Lung microvascular endothelial cell (primary cell): ENCODE measurements at places on chromosomes 3 and 15. TPM values are rescaled to one million over a fixed set of nuclear protein-coding genes. Genes with fewer than 3 reads are reported as not detected.

DNA sequence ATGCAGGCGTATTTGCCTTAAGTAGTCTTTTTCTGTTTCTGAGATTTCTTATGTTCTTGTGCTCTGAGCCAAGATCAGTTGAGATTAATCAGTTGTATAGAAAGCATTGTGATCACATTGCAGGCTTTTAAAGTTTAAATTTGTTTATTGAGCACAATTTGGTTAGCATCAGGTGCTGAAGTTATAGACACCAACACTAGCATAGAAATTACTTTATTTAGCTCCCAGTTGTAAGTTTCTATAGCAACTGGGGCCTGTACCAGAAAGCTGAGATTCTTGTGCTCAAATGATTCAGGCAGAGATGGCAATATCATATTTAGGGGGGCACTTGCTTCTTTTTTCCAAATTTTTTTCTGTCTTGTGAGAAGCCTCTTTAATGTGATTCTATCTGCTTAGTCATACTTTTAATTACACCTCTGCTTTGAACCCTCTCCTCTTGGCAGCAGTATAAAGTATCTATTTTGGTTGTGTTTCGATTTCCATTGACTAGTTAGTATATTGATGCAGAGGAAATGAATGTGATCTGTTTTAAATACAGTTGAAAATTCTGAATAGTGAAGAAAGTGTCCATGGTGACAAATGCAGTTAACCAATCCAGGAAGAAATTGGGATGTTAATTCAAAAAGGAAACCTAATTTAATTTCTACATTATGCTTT lies 241.7 kb upstream of the GBE1 start:
- no peak for DNase-seq

Gene FBXO40
- under 0.01 TPM in 1 of 2 replicates, not detected in the other for total RNA-seq

GRCh38 chr3:126442856-126443242 lies 32.8 kb downstream of the ZXDC start:
- DNase-seq = no peak

Gene SLC9C1
- under 0.01 TPM in 2 replicates for total RNA-seq

GRCh38 chr15:70308011-70308734 lies 210.5 kb upstream of the TLE3 start:
- no peak for DNase-seq

DNA sequence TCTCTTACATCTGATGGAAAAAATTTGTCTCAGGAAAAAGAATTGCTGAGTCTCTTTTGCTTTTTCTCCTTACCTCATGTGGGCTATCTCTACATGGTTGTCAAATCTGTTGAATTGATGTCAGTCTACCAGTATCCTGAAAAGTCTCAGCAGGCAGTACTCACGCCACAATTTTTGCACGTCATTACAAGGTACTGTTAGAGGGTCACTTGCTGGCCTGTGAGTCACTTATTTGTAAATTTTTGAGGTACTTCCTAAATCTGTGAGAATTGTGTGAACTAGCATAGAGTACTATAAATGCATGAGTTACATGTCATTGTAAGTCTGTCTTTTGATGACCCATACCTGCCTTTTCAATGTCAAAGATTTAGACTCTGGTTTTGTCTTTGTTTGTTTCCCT lies 15.9 kb downstream of the HPS3 start:
- no peak for DNase-seq

Gene EXD1
- not detected in 2 replicates for total RNA-seq

DNA sequence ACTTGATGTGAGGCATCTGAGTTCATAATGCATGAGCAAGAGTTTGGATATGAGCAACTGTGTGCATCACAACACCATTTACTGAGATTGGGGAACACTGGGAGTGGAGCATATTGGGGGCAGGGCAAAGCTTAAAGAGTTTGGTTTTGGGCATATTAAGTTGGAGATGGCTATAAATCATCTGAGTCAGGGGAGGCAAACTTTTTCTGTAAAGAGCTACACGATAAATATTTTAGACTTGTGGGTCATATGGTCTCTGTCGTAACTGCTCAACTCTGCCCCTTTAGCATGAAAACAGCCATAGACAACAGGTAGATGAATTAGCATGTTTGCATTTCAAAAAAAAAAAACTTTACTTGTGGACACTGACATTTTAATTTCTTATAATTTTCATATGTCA lies 20.0 kb downstream of the ENTPD3 start:
- DNase-seq = no peak

GRCh38 chr3:44914936-44915335 lies 40.5 kb downstream of the TGM4 start:
- DNase-seq = peak; percentile 37

DNA sequence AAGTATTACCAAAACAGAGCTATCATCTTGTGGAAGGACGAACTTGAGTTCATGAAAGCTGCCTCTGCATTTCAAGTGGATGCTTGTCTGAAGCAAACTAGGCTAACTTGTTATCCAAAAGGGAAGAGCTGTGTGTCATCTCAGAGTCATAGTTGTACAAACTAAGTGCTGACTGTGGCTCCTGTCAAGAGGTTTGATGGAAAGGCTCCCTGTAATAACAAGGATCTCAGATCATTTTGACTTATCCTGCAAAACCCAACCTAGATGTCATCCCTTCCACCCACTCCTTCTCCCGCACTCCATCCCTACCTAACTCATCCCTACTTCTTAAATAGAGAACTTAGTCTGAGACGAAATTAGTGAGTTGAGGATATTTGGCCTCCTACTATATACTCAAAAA lies 110.8 kb downstream of the NR2E3 start:
- DNase-seq = peak; percentile 4

Gene IL5RA
- not detected in 2 replicates for total RNA-seq

- no peak for DNase-seq
These were observed 66.9 kb downstream of the KLF13 start for GRCh38 chr15:31393444-31394091.

GRCh38 chr15:40499931-40500330 lies 29.1 kb downstream of the CHST14 start:
- no peak for DNase-seq

GRCh38 chr3:71226565-71227269 lies 356.8 kb downstream of the FOXP1 start:
- peak; percentile 87 for DNase-seq

DNA sequence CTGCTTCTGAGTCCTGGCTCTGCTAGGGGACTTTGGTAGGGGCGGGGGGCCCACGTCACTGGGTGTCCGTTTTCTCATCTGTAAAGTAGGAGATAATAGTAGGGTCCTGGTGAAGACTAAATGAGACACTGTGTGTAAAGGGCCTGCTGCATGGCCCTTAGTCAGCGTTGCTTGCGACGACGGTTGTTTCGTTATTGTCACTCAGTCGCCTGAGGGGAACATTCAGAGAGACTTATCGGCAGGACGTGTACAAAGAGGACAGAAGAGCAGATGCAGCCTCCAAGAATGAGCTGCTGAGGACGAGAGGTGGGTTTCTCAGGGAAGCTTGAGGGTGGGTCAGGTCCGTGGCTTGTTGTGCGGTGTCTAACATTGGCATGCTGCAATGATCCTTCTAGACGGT lies 52.9 kb upstream of the MEX3B start:
- no peak for DNase-seq

GRCh38 chr3:16331319-16331883 lies 66.4 kb downstream of the OXNAD1 start:
- no peak for DNase-seq

GRCh38 chr15:72229947-72230196 lies 1.1 kb downstream of the PKM start:
- DNase-seq = no peak

DNA sequence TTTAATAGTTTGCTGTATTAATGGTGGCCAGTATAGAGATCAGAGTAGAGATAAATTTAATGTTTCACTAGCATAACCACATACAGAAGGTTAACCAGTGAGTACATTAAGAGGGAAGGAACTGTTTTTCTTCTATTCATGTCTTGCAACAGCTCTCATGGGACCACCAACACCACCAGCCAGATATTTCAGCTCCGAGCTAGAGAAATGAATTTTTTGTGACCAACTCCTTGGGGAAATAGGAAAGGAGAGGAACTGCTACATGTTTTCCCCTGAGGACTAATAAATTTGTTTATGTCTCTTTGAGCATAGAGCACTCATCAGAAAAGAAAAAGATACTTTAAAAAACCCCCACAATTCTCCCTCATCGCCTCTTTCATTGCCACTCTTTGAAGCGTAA lies 247.5 kb downstream of the MBNL1 start:
- DNase-seq = no peak

DNA sequence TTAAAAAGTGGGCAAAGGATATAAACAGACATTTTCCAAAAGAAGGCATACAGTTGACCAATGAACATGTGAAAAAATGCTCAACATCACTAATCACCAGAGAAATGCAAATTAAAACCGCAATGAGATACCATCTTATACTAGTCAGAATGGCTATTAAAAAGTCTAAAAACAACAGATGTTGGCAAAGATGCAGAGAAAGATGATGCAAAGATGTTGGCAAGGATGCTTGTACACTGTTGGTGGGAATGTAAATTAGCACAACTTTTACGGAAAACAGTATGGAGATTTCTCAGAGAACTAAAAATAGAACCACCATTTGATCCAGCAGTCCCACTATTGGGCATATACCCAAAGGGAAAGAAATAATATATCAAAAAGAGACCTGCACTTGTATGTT lies 53.5 kb downstream of the TLNRD1 start:
- DNase-seq = no peak

Gene SPTBN5
- 2.2 and 2.6 TPM in 2 replicates for total RNA-seq

GRCh38 chr3:168803536-168803935 lies 707.8 kb upstream of the GOLIM4 start:
- DNase-seq = peak; percentile 3

Gene CLDN16
- not detected in 2 replicates for total RNA-seq

DNA sequence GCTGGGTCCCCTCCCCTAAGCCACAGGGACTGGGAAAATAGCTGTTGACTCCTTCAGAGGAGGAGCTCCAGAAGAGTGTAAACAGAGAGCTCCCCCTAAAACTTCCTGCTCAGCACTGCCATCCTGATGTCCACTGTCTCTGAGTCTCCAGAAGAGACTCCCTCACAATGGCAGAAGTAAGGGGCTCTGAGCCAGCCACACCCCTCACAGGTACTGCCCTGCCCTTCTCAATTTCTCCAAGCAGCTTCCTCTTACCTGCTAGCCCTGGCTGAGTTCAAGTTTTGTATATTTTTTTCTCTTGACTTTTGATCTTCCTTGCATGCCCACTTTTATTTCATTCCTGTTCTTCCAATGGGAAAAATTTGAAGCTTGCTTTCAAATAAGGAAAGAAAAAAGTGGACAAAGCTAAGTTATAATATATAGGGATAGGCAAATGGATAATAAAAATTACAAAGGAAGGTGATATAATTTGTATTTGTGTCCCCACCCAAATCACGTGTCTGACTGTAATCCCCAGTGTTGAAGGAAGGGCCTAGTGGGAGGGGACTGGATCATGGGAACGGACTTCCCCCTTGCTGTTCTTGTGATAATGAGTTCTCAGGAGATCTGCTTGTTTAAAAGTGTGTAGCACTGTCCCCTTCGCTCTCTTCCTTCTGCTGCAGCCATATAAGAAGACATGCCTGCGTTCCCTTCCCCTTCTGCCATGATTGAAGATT lies 442.2 kb upstream of the WNT5A start:
- DNase-seq = no peak

Gene C3orf49
- not detected in 2 replicates for total RNA-seq

DNA sequence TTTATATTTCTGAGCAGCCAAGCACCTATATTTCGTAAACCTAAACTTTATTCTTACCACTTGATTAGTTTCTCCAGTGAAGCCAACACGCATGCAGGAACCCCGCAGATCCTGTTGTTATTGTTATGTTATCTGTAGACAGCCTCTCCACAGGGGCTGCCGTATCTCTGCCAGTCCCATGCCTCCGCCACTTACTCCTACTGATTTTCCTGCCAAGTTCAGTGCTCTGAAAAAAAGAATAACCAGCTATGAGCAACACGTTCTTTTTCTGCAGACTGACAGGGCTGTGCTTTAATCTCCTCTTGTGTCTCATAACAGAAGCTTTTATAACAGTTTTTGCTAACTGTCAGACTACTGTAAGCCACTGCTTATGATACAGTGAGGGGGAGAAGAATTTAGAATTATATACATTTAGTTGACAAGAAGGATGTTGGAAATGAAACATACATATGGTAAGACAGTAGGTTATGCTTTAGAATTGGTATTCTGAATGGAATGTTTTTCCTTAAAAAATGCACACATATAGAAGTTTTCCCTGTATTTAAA lies 347.4 kb downstream of the SI start:
- no peak for DNase-seq

- DNase-seq = no peak
These were observed 50.3 kb downstream of the BTLA start for GRCh38 chr3:112448939-112449338.

- DNase-seq = peak; percentile 14
These were observed 5.3 kb upstream of the TMEM115 start for GRCh38 chr3:50364573-50365079.

DNA sequence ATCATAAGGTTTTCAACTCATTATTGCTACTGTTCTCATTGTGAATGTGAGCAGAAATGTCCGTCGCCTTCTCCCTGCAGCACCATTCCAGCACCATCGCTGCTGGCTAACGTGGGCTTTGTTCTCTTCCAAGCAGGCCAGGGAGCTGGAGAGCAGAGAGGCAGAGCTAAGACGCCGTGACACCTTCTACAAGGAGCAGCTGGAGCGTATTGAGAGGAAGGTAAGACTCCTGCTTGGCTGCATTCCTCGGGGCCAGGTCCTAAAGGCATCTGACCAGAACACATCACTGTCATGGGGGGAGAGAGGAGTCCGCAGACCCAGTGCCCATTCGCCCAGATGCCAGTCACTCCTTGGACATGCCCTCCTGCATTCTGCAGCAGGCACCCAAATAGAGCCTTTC lies 130.4 kb upstream of the PLXNA1 start:
- no peak for DNase-seq

- no peak for DNase-seq
These were observed 24.0 kb upstream of the RAD18 start for GRCh38 chr3:8987226-8987625.

Gene RASGRF1
- 0.65 and 1.8 TPM in 2 replicates for total RNA-seq

DNA sequence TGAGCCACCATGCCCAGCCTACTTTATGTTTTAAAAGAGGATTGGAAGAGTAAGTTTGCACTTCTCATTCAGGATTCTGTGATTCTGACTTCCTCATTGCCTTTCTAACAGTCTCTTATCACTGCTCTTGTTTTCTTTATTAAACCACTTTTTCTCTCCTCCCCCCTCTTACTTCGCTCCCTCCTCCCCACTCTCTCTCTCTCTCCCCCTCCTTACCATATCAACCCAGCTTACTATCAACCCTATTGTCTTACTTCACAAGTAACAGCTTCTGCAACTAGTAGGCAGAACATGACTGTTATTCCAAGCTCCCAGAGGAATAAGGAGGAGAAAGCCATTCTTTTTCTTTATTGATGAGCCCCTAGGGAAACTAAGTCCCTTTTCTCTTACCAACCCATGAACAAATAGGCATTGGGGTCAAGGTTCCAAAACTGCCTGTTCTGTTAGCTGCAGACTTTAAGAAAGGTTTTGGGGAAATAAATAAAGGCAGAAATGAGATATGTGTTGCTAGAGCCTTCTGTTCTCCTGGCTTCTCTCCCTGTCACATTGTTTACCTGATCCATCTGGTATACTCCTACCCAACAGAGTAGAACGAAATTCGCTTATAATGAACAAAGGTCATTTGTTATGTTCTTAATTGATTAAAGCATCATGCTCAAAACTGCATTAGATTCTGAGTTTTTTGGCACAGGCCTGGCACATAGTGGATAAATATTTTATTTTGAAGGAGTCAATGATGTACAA lies 56.4 kb upstream of the RASGRP1 start:
- no peak for DNase-seq

- no peak for DNase-seq
These were observed 70.9 kb downstream of the CGGBP1 start for GRCh38 chr3:87987952-87988351.

GRCh38 chr3:79236496-79236895 lies 531.3 kb downstream of the ROBO1 start:
- DNase-seq = no peak

Gene ANKRD63
- not detected in 2 replicates for total RNA-seq

GRCh38 chr3:154191520-154191919 lies 70.3 kb downstream of the ARHGEF26 start:
- no peak for DNase-seq
